ENCODE measurements at places on chromosomes 3 and 15.
A peak's percentile ranks its signal among the peaks of the same experiment; 100 is the strongest.

GRCh38 chr3:134685929-134686802, 35.3 kb upstream of the KY start:
- DNase-seq = no peak

DNA sequence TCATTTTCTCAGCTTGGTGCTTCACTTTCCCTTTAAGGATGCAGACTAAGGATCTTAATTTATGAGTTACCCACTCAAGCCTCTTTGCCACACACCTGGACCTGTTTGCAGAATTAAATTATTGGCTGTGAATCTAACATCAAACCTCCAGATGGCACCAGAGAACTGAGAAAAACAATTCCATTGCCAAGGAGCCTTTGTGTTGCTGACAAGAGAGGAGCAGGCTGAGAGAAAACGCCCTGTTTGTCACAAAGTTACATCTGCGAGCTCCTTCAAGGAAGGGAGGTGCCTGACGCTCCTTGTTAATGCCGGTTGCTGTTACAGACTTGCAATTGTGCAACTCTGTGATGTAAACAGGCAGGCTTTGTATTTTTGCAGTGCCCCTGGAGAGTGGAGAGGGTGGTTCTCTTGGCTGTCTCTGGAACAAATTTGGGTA, 36.3 kb upstream of the TMC3 start:
- DNase-seq = peak; percentile 93

DNA sequence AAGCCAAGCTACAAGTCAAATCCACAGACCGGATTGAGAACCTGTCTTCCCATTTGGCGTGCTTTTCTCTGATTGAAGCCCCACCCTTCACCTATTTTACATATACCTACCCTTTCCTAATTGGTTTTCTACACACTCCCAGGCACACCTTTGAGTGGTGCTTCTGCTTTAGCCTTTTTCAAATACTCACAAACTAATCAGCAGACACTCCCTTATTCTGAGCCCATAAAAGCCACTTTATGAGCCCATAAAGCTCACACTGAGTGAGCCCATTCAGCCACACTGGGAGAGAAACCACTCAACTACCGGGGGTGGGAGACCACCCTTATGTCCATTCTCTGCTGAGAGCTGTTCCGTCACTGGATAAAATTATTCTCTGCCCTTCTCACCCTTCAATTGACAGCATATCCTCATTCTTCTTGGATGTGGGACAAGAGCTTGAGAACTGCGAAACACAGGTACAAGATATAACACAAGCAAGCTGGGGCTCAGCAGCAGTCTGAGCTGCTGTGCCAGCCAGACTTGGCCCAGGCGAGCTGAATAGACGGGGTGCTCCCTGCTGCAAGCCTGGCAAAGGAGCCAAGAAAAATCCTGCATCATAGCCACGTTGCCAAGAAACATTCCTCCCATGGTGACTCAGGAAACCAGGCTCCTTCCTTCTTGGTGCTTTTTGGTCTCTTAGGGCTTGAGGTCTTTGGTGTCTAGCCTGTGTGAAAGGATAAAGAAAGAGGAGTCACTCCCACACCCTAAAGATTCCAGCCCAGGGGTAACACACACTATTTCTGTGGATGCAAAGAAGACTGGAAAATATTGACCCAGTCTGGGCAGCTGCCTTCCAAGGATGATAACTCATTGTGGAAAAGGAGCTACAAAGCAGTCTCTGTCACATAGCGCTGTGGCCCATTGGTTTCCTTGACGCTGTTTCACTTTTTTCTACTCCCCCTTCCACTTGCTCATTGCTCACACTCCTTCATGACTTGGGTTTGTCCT, 609.7 kb downstream of the MCTP2 start:
- DNase-seq = peak; percentile 10

- no peak for DNase-seq
These were observed 9.4 kb downstream of the IMPG2 start for GRCh38 chr3:101310978-101311375.

GRCh38 chr15:101178931-101179330, 72.9 kb downstream of the CHSY1 start:
- DNase-seq = peak; percentile 79

GRCh38 chr3:6785726-6786125, 75.2 kb upstream of the GRM7 start:
- no peak for DNase-seq

DNA sequence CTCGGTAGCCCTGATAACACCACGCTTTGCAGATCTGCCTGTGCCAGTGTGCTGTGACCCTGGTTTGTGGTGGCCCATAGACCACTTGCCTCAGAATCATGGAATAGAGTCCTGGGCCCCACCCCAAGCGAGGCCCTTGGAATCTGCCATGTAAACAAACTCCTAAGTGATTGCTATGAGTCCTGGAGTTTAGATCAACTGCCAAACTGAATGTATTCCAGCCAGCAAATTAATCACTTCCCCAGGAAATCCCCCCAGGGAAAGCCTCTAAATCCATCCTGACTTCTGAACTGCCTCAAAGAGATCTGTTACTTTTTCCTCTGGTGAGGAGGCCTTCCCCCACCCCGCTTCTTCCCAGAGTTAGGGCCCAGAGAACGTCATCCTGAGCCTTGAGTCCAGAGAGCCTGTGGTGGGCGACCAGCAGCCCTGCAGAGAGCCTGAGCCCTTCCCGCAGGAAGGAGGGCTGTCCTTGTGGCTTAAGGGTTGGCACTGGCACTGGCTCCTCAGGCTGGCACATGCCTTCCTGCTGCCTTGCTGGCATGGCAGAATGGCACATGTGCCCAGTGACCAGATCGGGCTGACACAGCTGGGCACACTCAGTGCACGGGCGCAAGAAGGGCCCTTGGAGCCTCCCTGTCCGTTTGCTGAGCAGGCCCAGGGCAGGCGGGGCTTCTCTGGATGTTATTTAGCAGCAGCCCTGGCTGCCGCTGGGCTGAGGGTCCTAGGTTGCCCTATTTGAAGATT, 50.6 kb upstream of the PLXNA1 start:
- no peak for DNase-seq

DNA sequence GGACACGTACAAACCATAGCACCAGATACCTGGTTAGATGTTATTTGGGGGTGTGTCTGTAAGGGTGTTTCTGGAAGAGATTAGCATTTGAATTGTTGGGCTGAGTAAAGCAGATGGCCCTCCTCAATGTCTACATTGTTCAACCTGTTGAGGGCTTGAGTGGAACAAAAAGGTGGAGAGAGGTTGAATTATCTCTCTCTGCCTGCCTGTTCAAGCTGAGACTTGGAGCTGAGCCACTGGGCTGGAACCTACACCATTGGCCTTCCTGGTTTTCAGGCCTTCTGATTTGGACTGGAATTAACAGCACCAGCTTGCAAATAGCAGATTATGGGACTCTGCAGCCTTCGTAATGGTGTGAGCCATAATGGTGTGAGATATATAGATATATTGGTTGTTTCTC, 71.3 kb upstream of the CORO2B start:
- no peak for DNase-seq

GRCh38 chr15:86541540-86541939, 461.9 kb downstream of the AGBL1 start:
- no peak for DNase-seq

DNA sequence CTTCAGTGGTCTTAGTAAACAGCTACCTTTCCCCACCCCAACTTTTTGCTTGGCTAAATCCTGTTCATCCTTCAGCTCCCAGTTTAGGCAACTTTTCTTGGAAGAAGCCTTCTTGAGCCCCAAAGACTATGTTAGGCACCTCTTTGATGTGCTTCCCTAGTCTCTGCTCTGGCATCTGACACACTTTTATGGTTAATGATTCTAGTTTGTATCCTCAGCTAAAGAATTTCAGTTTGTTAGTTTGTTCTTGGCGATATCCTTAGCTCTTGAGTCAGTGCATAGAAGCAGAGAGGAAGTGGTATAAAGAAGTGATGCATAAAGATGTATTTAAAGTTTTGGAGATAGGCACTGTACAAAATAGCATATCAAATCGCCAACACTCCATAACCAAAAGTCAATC, 168.4 kb downstream of the WDR72 start:
- DNase-seq = no peak

GRCh38 chr3:56415652-56416051, 52.6 kb downstream of the ERC2 start:
- no peak for DNase-seq

DNA sequence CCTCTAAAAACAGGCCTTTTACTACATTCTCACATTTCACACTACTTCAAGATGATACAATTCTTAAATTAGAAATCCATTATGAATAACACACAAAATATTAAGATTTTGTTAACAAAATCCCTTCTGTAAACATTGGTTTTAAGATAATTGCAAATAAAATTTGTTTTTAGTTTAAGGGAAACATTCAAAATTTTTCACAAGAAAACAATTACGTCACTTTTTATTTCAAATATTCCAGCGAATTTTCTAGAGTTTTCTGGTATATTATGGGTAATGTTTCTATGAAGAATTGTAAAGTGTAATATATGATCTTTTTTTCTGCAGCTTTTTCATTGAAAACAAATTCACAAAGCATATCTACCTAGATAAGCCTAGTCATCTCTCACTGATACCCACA, 5.9 kb downstream of the ARPP21 start:
- no peak for DNase-seq

GRCh38 chr3:99859825-99860224, 42.2 kb downstream of the CMSS1 start:
- no peak for DNase-seq

- no peak for DNase-seq
These were observed 61.7 kb downstream of the TFDP2 start for GRCh38 chr3:142087676-142088075.

- DNase-seq = no peak
These were observed 153.1 kb downstream of the SEMA6D start for GRCh38 chr15:47870300-47870955.

- DNase-seq = peak; percentile 67
These were observed 23.9 kb downstream of the IL5RA start for GRCh38 chr3:3086239-3086638.

DNA sequence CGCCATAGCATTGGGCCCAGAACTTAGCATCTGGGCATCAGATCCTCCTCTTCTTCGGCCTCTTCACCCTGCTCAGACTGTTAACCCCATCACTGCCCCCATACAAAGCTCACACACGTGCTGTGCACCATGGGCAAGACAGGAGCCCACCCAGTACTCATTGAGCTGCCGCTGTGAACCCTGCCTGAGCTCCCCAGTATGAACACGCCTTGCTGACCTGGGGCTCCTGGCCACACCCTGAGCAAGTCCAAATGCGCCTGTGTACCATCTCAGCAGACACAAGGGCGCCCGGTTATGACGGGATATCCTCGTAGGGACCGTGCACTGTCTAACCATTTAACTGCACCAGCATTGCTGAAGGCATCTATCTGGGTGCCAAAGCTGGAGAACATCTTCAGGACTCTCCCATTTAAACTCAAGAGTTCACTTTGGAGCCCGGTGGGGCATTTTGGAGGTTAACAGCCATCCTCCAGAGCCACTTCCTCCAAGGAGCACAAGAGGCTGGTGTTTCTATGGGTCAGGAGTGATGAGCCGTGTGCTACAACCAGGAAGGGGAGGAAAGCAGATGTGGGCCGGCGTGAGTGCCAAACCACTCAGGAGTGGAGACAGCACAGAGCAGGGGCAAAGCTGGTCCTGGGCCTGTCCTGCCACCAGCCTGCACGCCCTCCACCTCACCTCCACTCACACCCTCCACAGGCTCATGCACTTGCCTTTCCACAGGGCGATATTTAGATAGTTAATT, 12.1 kb downstream of the PRR23E start:
- no peak for DNase-seq

DNA sequence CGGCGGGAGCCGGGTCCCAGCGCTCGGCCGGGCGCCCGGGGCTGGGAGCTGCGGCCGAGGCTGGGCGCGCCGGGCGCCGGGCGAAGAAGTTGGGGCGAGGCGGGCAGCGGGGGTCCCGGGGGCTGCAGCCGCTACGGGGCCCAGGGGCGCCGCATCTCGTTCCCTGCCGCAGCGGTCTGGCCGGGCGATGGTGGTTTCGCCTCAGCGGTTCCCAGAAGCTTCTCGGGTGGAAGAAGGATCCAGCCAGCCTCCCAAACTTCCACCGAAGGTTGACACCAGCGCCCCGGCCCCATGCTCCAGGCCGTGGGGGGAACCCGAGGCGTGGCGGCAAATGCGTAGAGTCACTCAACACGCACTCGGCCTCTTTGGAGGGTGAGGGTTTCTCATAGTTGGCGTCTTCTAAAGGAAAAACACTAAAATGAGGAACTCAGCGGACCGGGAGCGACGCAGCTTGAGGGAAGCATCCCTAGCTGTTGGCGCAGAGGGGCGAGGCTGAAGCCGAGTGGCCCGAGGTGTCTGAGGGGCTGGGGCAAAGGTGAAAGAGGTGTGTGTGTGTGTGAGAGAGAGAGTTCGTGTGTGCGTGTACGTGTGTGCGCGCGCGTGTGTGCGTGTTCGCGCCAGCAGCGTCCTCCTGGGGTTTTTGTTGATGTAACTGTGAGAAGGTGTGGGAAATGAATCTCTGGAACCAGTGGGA, 940 bp downstream of the BOC start:
- DNase-seq = peak; percentile 56
